ENCODE measurements at places on chromosomes 13 and 19. TPM values are rescaled to one million over a fixed set of nuclear protein-coding genes. Genes with fewer than 3 reads are reported as not detected.
A peak's percentile ranks its signal among the peaks of the same experiment; 100 is the strongest.

DNA sequence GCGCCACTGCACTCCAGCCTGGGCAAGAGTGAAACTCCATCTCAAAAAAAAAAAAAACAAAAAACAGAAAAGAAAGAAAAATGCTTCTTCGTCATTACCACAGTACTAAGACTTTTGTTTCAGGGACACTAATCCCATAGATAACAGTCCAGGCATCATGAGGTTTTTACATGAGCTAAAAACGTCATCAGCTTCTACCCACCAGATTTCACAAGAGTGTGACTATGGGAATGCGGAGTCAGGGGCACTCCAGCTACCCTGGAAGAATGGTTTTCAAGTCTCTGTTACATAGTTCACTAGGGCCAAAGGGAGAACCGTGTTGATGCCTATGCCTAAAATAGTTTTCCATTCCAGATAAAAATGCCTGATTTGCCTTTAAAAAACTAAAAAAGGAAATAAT, 33.2 kb downstream of the RAB20 start:
- H3K27ac ChIP-seq, result no peak overlapping the region
- H3K27me3 ChIP-seq, result no peaks in the 10 kb centered on the region

LSR gene
- 112 TPM for total RNA-seq

DNA sequence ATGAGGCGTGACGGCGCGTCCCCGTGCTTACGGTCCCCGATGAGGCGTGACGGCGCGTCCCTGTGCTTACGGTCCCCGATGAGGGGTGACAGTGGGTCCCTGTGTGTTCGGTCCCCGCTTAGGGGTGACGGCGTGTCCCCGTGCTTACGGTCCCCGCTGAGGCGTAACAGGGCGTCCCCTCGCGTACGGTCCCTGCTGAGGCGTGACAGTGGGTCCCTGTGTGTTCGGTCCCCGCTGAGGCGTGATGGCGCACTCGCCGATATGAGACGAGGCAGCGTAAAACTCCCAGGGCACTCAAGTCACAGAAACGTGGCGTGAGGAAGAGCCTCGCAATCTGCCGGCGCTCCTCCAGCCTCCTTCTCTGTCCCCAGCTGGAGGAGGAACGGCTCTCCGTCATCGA, 20.9 kb downstream of the CFAP97D2 start:
- H3K27me3 ChIP-seq, result no peaks in the 10 kb centered on the region
- H3K36me3 ChIP-seq, result no peaks in the 10 kb centered on the region
- DNase-seq, result no peak
- H3K27ac ChIP-seq, result no peak overlapping the region
- H3K4me3 ChIP-seq, result no peak overlapping the region
- no peaks in the 10 kb centered on the region for H3K4me1 ChIP-seq

SEMA6B gene
- total RNA-seq, result 48.6 TPM

IGFL3 gene
- 0.38 TPM for total RNA-seq

ZNF90 gene
- 148 TPM for total RNA-seq

ERICH4 gene
- not detected for total RNA-seq

GRCh38 chr13:112042496-112042895, 24.5 kb upstream of the SOX1 start:
- H3K36me3 ChIP-seq, result no peaks in the 10 kb centered on the region
- H3K4me3 ChIP-seq, result no peak overlapping the region
- H3K27me3 ChIP-seq, result peaks cover 18% of the 10 kb centered on the region
- H3K27ac ChIP-seq, result no peak overlapping the region
- peak; percentile 60 for DNase-seq

- peak overlapping the region; percentile 69 for H3K27ac ChIP-seq
- no peaks in the 10 kb centered on the region for H3K27me3 ChIP-seq
- peaks cover 51% of the 10 kb centered on the region for H3K36me3 ChIP-seq
- no peak for DNase-seq
- H3K4me3 ChIP-seq, result peak overlapping the region; percentile 91
These were observed 1.6 kb downstream of the RPL13A start for GRCh38 chr19:49488863-49489537.

GRCh38 chr13:113542751-113543424, 41.7 kb upstream of the TFDP1 start:
- no peak for DNase-seq
- no peaks in the 10 kb centered on the region for H3K27me3 ChIP-seq
- H3K36me3 ChIP-seq, result peaks cover 12% of the 10 kb centered on the region
- H3K4me1 ChIP-seq, result no peaks in the 10 kb centered on the region

All from endodermal cell (in vitro differentiated cells).